Activated CD8-positive, alpha-beta T cell treated with anti-CD3 and anti-CD28 coated beads for 36 hours (primary cell): ENCODE measurements at places on chromosomes 2 and 18. TPM values are rescaled to one million over a fixed set of nuclear protein-coding genes. Genes with fewer than 3 reads are reported as not detected.

Gene AKAIN1
- total RNA-seq: not detected

Gene PIGN
- 28.1 TPM for total RNA-seq

Gene FSIP2
- not detected for total RNA-seq

Gene REG3A
- total RNA-seq: not detected

Gene IL1RN
- 0.50 TPM for total RNA-seq

Gene ACYP2
- total RNA-seq: 6.0 TPM

Gene CHST10
- total RNA-seq: 9.5 TPM

Gene HMSD
- total RNA-seq: 1.6 TPM

Gene GCG
- not detected for total RNA-seq

Gene CPLX4
- total RNA-seq: not detected

Gene CRACDL
- total RNA-seq: 0.38 TPM

Gene ELOA2
- not detected for total RNA-seq

Gene CD8B2
- 3.9 TPM for total RNA-seq

Gene NXPH2
- total RNA-seq: not detected

Gene SNRPD1
- total RNA-seq: 148 TPM

Gene ZNF385B
- total RNA-seq: not detected

Gene NOSTRIN
- not detected for total RNA-seq

Gene SERPINB5
- total RNA-seq: not detected

Gene CRYGA
- total RNA-seq: not detected

Gene MRO
- not detected for total RNA-seq

Gene ZNF24
- 45.1 TPM for total RNA-seq

Gene CCDC150
- total RNA-seq: 10.4 TPM

Gene RPRM
- total RNA-seq: 0.20 TPM

Gene GAL3ST2
- total RNA-seq: 0.89 TPM

Gene ASTL
- total RNA-seq: 2.7 TPM

Gene LRP1B
- total RNA-seq: not detected

Gene ITPRIPL1
- total RNA-seq: 32.6 TPM

Gene ANKRD12
- total RNA-seq: 68.4 TPM
